ENCODE measurements at places on chromosomes 16 and 17.

- H3K27me3 ChIP-seq, result no peaks in the 10 kb centered on the region
- DNase-seq, result no peak
- no peak overlapping the region for H3K4me3 ChIP-seq
- H3K27ac ChIP-seq, result no peak overlapping the region
- H3K4me1 ChIP-seq, result no peaks in the 10 kb centered on the region
Observed at GRCh38 chr16:47374629-47375028, 86.2 kb downstream of the ITFG1 start.

DNA sequence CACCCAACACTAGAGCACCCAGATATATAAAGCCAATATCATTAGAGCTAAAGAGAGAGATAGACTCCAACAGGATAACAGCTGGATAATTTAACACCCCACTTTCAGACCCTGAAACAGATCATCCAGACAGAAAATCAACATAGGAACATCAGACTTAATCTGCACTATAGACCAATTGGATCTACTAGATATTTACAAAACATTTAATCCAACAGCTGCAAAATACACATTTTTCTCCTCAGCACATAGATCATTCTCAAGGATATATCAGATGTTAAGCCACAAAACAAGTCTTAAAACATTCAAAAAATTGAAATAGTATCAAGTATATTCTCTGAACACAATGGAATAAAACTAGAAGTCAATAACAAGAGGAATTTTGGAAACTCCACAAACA lies 4.1 kb upstream of the CCL13 start:
- no peaks in the 10 kb centered on the region for H3K27me3 ChIP-seq
- DNase-seq, result no peak
- H3K36me3 ChIP-seq, result no peaks in the 10 kb centered on the region
- H3K4me1 ChIP-seq, result no peaks in the 10 kb centered on the region

DNA sequence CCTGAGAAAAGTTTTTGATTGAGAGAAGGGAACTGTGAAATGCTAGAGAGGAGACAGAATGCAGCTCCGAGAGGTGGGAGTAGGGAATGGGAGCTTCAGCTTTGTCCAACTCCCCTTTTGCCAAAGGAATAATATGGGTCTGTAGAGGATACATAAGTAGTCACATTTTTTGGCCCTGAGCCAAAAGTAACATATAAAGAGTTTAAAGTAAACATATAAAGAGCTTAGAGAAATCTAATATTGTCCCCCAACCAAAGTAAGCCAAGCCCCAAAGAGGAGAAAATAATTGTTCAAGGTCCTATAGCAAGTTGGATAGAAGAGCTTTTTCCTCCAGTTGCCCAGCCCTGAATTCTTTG lies 215.1 kb downstream of the TMEM114 start:
- no peak overlapping the region for H3K4me3 ChIP-seq
- DNase-seq, result no peak
- no peaks in the 10 kb centered on the region for H3K4me1 ChIP-seq
- no peaks in the 10 kb centered on the region for H3K36me3 ChIP-seq

DNA sequence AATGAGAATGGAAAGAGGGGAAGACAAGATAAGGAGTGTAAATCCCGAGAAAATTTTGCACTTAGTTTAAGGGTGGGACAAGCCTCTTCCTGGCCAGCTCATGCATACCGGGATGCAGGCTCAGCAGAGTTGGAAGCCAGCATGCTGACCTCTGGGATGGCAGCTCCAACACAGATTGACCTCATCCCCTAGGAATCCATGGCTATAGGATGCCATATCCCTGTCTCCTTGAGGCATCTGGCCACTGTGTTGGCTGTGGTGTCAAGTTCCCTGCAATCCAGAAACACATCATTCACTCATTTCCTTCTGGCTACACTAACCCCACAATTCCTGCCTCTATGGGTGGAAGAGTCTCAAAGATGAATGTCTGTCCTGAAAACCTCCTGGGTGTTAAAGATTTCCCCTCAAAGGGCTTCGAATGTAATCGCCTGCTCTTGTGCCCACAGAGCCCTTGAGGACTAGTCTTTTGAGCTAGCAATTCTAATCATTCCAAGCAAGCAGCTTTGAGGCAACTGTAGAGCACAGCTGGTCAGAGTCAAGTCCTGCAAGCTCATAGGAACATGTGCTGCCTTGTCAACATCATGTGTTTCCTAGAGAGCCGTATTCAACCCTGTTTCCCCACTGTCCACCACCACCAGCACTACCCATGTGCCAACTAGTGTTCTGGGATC lies 141.4 kb downstream of the PMP22 start:
- H3K4me1 ChIP-seq, result no peaks in the 10 kb centered on the region
- no peaks in the 10 kb centered on the region for H3K36me3 ChIP-seq
- no peak overlapping the region for H3K27ac ChIP-seq

GRCh38 chr16:87575027-87575804 lies 27.1 kb upstream of the JPH3 start:
- H3K4me1 ChIP-seq, result no peaks in the 10 kb centered on the region
- no peak overlapping the region for H3K27ac ChIP-seq
- H3K4me3 ChIP-seq, result no peak overlapping the region
- no peaks in the 10 kb centered on the region for H3K36me3 ChIP-seq
- H3K27me3 ChIP-seq, result no peaks in the 10 kb centered on the region
- DNase-seq, result no peak

DNA sequence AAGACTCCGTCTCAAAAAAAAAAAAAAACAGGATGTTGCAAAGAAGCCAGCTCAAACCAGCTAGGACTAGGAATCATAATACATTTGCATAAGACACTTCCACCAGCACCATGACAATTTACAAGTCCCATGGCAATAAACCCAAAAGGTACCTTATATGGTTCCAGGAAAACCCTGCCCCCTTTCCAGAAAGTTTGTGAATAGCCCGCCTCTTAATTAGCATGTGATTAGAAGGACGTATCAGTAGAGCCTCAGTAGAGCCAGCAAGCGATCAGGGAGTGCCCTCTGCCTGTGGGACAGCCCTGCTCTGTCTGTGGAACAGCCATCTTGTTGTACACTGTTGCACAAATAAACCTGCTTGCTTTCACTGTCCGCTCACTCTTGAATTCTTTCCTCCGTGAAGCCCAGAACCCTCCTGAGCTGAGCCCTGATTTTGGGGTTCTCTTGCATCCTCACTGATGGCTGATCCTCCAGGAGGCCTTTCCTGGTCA lies 14.0 kb downstream of the NUPR1 start:
- no peak overlapping the region for H3K27ac ChIP-seq
- H3K36me3 ChIP-seq, result no peaks in the 10 kb centered on the region
- H3K4me1 ChIP-seq, result no peaks in the 10 kb centered on the region
- H3K27me3 ChIP-seq, result no peaks in the 10 kb centered on the region
- H3K4me3 ChIP-seq, result no peak overlapping the region
- no peak for DNase-seq

DNA sequence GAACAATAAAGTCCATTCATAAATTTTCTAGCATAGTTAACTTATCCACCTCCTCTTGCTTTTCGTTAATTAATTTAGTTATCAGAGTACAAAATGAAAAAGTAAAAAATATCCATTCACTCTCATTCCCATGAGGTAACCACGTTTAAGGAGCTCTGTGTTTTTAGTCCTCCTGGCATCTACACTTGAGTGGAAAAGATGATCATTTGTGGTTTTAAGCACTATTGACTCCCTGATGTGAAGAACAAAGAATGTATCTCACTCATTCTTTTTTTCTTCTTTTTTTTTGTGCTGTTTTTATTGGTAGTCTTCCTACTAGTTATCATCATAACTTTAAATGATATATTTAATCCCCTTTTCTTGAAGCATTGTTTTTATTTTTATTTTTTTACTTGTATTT lies 26.1 kb downstream of the QPRT start:
- H3K4me3 ChIP-seq, result no peak overlapping the region
- no peak overlapping the region for H3K27ac ChIP-seq
- H3K4me1 ChIP-seq, result peaks cover 32% of the 10 kb centered on the region
- no peaks in the 10 kb centered on the region for H3K36me3 ChIP-seq
- no peaks in the 10 kb centered on the region for H3K27me3 ChIP-seq

DNA sequence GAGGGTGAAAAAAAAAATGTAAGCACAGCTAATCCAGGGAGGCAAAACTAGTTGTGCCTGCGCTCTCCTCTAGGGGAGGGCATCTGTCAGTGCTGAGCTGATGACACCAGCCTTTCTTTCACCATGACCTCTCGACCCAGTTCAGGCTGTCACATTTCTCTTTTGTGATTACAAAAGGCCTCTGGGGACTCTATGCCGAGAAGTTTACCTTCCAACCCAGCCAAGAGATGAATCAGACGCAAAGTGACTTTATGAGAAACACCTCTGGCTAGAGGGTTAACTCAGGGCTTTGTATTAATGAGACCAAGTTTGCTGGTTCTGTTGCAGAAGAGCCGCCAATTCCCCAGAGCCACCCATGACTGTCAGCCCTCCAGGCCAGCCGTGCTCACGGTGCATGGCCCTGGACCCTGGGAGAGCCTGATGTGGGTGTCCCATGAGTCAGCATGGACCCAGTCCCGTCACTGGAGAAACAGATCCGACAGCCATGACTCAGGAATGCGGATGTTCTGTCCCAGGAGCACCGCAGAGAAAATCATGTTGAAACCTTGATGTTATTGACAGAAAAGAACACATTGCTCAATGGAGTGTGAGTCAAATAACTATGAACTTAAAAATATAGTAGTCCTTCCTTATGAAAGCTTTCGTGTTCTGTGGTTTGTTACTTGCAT lies 437.2 kb downstream of the HS3ST3B1 start:
- H3K36me3 ChIP-seq, result no peaks in the 10 kb centered on the region
- no peak overlapping the region for H3K27ac ChIP-seq

DNA sequence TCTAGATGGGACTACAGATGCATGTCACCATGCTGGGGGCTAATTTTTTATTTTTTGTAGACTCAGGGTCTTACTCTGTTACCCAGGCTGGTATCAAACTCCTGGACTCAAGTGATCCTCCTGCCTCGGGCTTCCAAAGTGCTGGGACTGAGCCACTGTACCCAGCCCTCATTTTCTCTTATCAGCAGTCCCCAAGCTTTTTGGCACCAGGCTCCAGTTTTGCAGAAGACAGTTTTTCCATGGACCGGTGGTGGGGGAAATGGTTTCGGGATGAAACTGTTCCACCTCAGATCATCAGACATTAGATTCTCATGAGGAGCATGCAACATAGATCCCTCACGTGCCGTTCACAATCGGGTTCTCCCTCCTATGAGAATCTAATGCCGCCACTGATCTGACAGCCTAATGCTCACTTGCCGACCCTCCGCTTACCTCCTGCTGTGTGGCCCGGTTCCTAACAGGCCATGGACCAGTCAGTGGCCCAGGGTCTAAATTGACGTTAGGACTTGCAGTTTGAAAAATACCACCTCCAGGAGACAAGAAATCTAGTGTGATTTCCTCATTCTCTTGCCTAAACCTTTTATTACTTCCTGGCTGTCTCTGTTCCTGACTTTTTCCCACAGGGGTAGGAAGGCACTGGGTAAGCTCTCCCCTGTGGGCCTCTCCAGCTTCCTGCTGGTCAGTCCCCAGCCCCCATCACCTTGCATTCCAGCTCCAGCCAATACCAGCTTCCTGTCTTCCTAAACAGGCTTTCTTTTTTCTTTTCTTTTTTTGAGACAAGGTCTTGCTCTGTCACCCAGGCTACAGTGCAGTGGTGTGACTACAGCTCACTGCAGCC lies 9.3 kb upstream of the CNP start:
- DNase-seq, result no peak
- H3K27ac ChIP-seq, result no peak overlapping the region

DNA sequence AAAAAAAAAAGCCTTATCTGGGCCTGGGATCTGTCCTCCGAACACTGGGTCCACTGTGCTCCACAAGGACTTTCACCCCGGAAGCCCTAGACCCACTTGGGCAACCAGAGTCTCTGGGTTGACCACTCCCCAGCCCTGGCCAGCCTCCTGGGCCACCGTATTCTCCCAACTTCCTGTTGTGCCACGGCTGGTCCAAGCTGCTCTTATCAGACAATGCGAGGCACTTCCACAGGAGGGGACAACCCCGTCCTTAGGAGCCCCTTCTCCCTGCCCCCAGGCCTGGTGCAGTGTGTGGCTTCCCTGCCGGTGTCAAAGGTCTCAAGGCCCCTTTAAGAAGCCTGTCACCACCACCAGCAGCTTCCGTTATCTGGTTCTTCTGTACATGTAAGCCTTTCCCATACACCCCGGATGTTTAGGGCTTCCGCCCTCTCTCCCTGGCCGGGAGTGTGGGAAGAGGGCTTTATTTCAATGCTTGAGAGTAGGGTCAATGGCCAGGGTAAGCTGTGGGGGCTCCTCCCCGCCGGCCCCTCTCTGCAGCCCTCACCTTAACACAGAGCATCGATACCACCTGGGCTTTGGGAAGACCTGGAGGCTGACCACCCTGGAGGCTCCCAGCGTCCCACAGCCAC lies 313.0 kb downstream of the SEC14L1 start:
- H3K36me3 ChIP-seq, result no peaks in the 10 kb centered on the region
- peak overlapping the region; percentile 91 for H3K4me3 ChIP-seq
- no peaks in the 10 kb centered on the region for H3K27me3 ChIP-seq
- peak overlapping the region; percentile 85 for H3K27ac ChIP-seq
- peaks cover 64% of the 10 kb centered on the region for H3K4me1 ChIP-seq
- DNase-seq, result no peak

GRCh38 chr16:13244770-13245169 lies 343.4 kb downstream of the SHISA9 start:
- H3K36me3 ChIP-seq, result no peaks in the 10 kb centered on the region
- DNase-seq, result no peak
- no peaks in the 10 kb centered on the region for H3K4me1 ChIP-seq
- no peak overlapping the region for H3K4me3 ChIP-seq
- no peaks in the 10 kb centered on the region for H3K27me3 ChIP-seq

DNA sequence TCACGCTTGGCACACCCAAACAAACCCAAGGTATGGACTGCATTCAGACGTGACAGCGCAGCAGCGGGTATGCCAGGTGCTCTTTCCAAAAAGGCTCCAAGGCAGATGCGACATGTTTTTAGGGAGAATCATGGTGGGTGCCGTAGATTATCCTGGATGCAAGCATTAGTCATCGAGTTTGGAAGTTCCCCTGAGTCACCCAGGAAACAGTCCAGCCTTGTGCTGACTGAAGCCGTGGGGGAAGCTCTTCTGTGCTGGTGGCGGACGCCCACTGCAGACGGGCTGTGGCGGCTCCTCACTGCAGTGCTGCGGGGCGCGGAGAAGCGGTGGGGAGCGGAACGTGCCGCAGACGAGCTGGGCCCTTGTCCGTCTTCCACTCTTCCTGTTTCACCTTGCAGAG lies 13.9 kb downstream of the JPT2 start:
- H3K4me1 ChIP-seq, result no peaks in the 10 kb centered on the region
- H3K27ac ChIP-seq, result no peak overlapping the region

Measured in effector memory CD4-positive, alpha-beta T cell (primary cell).